CD8-positive, alpha-beta T cell (primary cell): ENCODE measurements at places on chromosomes 11 and 22.
A peak's percentile ranks its signal among the peaks of the same experiment; 100 is the strongest.

GRCh38 chr11:118648291-118648690 lies 31.2 kb downstream of the TREH start:
- DNase-seq, result no peak

GRCh38 chr11:102420547-102420946 lies 32.0 kb downstream of the TMEM123 start:
- DNase-seq, result no peak

DNA sequence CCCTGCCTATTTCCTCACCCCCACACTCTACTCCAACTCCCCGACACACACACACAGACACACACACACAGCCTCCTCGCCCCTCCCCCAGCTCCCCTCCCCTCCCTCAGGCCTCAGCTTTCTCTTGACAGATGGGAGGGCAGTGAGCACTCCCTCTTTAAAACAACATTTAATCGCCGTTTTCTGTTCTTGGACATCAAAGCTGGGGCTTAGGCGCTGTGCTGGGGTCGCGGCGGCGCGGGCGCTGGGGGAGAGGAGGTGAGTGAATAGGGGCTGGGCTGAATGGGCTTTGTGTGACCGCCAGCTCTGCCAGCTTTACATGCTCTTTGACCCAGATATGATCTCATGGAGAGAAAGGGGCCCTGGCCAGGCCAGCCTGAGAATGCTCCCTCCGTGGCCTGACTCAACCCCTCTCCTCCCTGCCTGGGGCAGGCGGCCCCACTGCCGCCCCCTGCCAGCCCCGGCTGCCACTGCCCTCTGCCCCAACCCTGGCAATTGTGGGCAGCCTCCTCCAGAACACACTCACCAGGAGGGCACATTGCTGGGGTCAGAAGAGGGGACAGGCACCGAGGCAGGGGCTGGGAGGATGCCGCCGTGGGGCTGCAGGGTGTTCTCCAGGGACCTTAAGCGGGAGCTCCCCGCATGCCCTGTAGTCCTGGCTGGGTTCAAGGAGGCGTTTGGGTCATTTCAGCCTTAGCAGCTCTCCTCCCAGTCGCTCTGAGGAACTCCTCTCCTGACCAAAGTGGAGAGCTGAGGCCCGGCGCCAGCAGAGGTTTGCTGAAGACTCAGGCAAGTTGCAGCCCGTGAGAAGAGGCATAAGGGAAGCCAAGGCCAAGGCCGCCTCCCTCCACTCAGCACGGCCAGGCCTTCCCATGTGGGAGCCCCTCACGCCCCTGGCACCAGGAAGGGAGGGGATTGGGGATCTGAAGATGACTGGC lies 38.3 kb upstream of the NNMT start:
- no peak for DNase-seq

DNA sequence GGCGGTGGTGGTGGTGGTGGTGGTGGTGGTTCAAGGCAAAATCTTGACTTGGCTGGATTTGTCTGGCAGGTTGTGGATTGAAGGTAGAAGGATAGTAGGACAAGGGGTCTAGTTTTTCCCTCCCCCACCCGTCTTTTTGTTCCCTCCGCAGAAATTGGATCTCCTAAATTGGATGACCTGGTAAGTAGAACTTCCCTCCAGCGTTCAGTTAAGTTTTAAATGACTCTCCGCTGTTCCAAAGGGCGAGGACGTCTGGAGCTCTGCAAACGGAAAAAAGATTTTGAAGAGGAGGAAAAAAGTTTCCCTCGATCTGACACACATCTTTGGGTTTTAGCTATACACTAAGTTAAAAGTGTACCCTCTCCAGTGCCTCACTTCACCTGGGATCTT lies 422 bp upstream of the LGR4 start:
- DNase-seq, result no peak

GRCh38 chr22:24247011-24247507 lies 2.2 kb upstream of the GGT5 start:
- DNase-seq, result no peak

GRCh38 chr11:81484196-81484595 lies 1249.5 kb downstream of the FAM181B start:
- no peak for DNase-seq

GRCh38 chr11:68970921-68971636 lies 9.7 kb downstream of the MRGPRD start:
- DNase-seq, result no peak

DNA sequence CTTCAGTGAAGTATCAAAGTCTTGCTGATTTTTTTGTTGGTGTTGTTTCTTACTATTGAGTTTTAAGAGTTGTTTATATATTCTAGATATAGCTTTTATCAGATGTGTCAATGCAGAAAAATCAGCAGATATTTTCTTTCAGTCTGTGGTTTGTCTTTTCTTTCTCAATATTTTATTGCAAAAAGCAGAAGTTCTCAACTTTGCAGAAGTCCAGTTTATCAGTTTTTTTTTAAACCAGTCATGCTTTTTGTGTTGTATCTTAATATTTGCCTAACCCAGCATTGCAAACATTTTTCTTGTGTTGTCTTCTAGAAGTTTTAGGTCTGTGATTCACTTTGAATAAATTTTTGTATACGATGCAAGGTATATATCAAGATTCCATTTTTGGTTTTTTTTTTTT lies 7.0 kb downstream of the ASRGL1 start:
- DNase-seq, result no peak

DNA sequence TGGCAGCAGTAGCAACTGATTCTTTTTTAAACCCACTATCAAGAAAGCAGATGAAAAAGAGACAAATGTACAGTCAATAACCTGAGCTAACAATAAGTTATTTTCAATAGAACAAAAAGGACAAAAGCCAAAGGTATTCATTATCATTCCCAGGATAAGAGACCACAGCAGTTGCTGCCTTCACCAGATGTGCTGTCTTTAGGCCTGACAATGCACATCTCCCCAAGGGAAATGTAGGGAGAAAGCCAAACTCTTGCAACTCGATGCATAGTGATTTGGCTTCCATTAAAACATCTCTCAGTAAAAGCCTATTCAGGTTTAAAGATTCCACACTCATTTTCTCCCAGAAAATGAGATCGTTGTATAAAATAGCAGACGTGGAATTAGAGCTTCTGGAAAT lies 210.7 kb downstream of the METTL15 start:
- DNase-seq, result no peak

GRCh38 chr11:113587308-113587739 lies 112.1 kb upstream of the DRD2 start:
- DNase-seq, result no peak

- DNase-seq, result no peak
Observed at GRCh38 chr11:31641477-31642062, 132.0 kb downstream of the ELP4 start.

DNA sequence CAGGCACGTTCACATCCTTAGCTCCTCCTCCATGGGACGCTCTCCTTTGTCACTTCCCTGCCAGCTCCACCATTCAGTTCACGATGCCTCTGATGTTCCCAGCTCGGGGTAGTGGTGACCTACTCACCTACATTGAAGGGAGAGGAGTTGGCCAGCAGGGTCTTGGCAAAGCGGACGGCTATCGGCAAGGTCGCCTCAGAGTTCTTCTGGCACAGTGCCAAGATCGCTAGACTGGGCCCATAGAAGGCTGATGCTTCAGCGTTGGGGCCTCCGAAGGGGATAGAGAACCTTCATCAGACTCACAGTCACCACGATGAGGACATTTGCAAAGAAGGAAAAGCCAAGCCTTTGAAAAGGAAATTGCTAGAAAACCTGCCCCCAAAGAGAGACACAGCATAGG lies 3.0 kb downstream of the CBLIF start:
- DNase-seq, result no peak

DNA sequence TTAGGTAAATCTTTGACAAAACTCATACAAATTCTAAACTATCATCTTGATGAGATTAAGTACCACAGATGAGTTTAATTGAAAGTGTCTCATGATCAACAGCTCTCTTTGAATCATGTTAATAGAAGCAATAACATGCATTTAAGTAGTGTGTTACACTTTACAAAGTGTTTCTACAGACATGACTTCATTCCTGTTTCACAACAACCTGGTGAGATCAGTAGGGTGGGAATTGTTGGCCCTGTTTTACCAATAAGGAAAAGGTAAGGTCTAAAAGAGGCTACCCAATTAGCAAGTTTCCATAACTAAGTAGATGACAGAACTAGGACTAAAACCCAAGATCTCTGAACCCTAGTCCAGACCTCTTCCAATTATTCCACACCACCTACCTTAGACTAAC lies 12.7 kb upstream of the PRSS23 start:
- no peak for DNase-seq

DNA sequence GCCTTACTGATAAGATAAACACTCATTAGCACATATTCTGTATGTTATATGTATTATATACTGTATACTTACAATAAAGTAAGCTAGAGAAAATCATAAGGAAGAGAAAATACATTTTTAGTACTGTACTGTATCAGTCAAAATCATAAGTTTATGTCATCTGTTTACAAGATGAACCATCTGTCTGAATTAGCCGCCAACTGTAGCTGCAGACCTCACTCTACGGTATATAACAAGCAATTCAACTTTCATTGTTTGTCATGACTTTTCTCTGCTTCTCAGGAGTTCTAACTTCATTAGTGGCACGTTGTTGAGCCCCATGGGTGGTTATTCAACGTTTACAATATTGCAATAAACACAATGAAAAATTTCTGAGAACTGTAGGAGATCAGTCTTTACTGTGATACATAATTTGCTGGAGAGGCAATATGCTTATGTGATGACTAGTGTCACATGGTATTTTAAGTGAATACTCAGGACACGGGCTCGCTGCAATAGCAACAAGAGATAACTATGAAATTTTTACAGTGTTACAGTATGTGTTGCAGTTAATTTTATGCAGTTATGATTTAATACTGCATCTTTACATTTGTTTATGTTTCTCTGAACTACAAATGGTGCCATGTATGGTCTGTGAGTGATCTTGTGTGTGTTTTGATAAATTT lies 132.2 kb upstream of the CTSC start:
- no peak for DNase-seq

GRCh38 chr11:71185411-71185810 lies 67.0 kb downstream of the SHANK2 start:
- DNase-seq, result no peak

- DNase-seq, result no peak
Observed at GRCh38 chr11:17148536-17148935, 59.2 kb downstream of the PIK3C2A start.

- DNase-seq, result no peak
Observed at GRCh38 chr11:100863080-100863581, 176.0 kb downstream of the ARHGAP42 start.

DNA sequence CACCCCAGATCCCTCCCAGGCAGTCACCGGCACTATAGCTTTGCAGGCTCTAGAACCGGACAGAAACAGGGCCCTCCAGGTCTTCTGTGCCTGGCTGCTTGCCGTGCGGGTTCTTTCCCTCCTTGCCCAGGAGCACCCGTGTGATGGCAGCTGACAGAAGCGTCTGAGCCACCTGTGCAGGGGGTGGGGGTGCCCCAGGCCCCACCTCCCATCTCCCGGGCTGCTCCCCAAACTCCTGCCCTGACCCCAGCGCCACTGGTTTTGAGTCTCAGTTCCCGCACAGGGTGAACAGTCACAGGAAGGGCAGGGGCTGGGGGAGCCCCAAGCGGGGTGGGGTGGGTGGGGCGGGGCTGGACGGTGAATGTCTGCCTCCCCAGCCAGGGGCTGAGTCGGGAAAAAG lies 13.2 kb upstream of the PHLDA2 start:
- DNase-seq, result no peak

DNA sequence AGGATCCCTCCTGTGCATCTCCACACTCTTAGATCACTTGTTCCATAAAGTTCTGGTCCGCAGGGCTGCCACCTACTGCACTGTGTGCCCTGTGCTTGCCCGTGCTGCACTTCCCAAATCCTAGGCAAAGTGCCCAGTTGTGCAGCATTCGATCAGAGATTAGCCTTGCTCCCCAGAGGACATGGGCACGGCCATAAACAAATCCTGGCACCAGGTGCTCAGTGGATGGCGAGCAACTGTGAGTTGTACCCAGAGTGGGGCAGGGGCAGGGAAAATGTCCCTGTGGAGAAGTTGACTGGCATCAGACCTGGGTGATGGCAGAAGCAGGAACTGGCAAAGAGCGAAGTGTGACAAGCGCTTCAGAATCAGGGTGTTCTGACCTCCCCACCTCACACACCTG lies 4.7 kb downstream of the FADS2 start:
- DNase-seq, result no peak

DNA sequence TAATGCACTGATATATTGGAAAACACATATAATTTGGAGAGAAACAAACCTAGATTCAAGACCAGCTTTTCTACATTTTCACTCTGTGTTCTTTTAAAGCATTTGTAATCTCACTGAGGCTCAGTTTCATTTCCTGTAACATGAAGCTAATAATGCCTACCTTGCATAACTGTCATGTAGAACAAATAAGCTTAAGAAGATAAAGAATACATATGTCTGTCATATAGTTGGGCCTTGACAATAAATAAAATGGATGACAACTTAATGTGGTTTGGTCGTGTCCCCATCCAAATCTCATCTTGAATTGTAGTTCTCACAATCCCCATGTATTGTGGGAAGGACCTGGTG lies 35.2 kb upstream of the FIBIN start:
- DNase-seq, result no peak

GRCh38 chr11:77174559-77174958 lies 46.5 kb downstream of the MYO7A start:
- DNase-seq, result no peak

GRCh38 chr22:41361716-41362310 lies 19.9 kb upstream of the TEF start:
- no peak for DNase-seq

DNA sequence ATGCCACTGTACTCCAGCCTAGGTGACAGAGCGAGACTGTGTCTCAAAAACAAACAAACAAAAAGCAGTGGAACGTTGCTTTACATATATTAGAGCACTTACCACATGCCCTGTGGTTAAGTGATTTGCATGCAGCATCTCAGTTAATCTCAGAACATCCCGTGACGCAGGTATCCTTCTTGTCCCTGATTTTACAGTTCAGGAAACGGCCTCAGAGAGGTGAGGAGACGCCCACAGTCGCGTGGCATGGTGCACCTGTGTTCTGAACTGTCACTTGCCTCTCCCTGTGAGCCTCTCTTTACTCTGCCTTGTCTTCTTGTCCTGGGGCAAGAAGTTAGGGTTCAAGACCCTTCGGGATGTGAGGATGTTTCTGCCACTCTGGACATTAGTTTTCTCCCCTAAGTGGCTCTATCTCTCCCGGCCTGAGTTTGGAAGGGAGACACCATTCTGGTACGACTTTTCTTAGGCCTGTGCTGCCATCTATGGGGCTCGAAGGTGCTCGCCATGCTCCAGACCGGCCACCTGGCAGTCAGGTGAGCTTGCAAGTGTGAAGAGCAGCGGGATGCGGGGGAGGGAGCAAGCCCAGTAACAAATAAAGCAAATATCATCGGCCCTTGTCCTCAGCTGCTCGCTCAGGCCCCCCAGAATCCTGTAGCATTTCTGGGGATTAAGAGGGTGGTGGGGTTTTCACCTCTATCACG lies 25.6 kb downstream of the YWHAH start:
- peak; percentile 74 for DNase-seq

DNA sequence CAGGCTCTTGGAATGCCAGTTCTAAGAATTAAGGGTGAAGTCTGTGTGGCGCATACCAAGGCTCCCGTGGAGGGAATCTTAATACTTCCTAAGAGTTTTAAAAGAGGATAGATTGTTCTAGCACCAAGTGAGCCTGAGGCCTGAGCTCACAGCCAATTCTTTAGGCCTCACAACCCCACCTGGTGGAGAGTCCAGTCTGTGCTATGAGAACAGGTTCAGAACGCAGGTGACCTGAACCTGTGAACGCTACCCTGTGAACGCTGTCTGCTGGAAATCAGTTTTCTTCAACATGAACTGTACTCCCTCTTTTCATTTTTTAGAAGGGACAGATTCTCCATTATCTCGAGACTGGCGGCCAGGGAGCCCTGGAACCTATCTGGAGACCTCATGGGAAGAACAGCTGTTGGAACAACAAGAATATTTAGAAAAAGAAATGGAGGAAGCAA lies 43.2 kb upstream of the DLAT start:
- peak; percentile 60 for DNase-seq
